ENCODE measurements at places on chromosomes 16 and 17.

DNA sequence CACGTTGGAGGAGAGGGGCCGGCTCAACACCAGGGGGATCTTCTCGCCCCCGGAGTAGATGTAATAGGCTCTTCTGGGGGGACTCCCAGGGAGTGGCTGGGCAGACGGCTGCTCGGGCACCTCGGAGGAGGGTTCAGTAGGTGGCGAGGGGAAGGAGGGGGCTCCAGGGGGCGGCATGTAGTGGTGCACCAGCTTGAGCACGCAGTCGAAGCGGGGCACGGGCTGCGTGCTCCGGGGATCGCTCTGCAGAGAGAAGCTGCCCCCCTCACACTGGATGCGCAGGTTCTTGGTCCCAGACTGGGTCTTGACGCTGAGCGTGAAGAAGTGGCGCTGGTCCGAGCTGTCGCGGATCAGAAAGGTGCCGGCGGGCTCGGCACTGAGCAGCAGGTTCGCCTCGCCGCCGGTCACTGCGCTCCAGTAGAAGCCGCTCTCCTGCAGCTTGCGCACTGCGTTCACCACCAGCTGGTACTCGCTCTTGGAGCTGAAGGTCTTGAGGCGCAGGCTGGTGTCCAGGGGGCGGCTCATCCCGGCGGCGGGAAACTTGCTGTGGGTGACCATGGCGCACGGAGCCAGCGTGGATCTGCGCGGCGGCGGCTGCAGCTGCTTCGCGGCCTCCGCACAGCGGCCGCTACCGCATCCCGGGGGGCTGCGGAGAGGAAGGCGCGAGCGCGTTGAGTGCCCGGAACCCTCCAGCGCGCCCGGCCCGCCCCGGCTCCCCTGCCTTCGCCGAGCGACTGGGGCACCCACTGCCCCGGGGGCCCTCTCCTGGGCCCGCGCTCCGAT, 1.1 kb downstream of the SOCS3 start:
- no peak for DNase-seq

- DNase-seq: no peak
These were observed 354.8 kb downstream of the SEC14L1 start for GRCh38 chr17:77495575-77495974.

- no peak for DNase-seq
These were observed 190.9 kb upstream of the CDH5 start for GRCh38 chr16:66175636-66176035.

DNA sequence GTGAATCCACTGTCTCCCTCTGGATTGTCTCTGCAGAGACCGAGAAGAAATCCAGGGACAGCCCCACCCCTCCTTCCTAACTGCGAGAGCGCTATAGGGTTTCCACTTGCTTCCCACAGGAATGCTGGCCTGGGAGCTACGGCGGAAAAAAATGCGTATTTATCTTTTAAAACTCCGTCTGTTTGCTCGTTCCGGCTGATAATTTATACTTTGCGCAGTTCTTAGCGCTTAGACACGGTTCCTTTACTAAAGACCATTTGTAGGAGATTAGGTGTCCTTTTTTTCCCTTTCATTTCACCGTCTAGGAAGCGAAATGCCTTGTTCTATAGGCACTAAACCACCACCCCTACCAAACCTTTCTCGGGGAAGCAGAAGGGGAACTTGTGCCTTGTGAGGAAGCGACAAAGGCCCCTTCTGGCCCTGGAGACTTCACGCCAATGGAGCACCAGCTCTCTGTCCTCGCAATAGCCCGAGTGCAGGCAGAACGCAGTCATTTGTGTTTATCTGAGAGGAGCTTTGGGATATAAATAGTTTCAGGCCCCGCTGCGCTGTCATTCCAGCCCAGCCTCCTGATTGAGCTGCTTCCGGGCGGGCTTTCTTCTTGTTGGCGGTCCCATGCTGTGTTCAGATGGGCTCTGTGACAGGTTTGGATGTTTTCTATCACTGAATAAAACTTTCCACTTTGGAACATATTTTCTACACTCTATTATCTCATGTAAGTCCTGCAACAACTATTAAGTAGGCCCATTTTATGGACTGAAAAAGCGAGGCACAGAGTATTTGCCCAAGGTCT, 791 bp upstream of the SUPT4H1 start:
- DNase-seq: peak; percentile 17

DNA sequence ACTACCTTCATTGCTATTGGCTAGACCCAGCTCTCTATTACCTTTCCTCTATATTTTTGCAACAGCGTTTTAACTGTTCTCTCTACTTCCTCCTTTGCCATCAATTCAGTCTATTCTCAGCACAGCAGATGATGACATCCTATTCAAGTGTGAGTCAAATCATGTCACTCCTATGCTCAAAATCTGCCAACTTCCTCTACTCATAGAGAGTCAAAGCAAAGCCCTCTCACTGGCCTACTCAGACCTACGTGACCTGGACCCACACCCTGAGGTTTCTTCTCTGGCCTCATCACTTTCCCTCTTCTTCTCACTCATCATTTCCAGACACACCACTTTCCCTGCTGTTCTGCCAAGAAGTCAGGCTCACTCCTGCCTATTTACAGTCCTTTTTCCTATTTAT, 289.0 kb upstream of the AXIN2 start:
- DNase-seq: no peak

DNA sequence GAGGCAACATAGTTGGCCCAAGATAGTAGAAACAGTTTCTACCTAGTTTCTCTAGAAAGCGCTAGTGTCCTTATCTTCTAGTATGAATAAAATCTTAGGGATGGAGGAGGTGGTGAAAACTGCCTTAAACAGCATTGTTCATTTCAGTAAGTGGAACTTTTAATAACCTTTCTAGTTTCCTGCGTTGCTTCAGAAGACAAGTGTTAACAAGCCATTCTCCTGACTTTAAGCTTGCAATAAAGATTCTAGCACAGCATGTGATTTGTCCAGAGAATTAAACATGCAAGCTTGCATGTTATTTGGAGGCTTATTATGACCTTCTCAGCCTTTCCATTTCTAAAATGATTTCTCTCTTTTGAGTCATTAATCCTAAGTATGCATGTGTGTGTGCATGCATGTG, 72.3 kb downstream of the TANGO6 start:
- no peak for DNase-seq

DNA sequence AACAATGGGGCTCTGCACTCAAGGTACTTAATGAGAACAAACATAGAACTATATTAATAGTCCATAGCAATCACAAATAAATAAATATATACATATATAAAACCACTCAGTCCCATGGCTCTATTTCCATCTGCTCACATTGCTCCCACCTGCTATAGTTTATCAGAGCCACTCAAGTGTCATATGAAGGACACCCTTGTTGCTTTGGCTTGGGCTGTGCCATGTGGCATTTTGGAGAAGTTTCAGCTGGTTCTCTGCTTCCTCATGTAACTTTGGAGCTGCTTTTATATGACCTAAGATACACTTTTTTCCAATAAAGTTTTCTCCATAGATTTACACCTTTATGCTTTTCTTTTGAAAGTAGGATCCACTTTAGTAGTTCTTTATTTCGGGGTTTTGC, 126.4 kb downstream of the KCNJ2 start:
- DNase-seq: no peak

DNA sequence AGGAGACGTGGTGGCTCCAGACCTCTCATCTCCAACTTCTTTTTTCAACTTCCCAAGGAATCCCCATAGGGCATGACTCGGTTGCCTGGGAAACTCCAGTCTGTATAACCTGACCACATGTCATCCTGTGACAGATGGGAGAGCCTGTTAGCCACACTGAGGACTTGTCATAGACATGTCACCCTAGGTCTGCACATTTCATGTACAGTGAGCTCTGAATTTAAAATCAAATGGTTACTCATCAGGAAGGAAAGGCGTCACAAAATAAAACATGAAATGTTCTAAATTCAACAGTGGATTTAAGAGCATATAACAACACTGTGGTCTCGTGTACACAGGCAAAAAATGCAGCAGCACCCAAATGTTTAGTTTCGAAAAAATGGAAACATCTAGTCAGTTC, 22.2 kb upstream of the ADAMTS18 start:
- DNase-seq: no peak

GRCh38 chr17:20230924-20231323, 221.8 kb downstream of the SPECC1 start:
- no peak for DNase-seq

DNA sequence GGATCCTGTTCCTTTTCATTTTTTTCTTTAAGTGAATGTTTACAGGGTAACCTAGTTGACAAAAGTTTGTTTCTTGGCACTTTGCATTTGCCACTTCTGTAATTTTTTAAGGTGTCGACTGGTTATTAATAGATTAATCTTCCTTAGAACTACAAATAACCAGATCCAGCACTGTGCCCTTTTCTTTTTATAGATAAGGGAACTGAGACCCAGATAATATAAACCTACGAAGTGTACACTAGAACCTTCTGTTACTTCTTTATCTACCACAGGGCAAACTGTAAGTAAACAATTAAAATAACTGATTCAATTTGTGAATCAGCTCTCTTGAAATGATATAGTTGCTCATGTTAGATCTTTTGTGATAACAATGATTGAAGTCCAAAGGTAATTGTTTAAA, 55.4 kb downstream of the NLK start:
- no peak for DNase-seq

DNA sequence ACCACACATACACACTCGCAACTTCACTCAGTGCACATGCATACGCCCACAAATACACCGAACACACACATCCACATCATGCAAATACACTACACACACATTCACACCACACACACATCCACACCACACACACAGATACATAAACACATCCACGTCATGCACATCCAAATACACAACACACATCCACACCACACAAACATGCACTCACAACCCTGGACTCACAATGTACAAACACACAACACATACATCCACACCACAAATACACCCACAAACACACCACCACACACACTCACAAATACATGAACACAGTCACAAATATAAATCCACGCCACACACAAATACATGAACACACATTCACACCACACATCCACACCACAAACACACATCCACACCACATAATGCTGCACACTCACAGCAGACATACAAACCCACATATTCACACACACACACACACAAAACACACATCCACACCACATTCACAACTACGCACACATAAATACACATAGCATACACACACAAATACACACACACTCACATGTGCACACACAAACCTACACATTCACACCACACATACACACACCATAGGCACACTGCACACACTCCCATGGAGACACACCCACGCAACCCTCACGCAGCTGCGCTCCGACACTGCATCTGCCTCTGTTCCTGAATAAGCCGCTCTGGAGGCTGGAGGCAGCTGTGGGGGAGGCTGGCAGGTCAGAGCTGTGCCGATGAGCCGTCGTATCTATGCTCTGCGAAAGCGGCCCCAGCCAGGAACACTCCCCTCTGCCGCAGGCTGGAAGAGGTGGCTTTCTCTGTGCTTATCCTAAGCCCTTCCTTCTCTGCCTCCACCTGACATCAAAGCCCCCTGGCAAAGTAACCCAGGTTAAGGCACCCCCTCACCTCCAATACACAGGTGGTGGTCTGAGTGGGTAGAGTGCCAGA, 141.8 kb downstream of the GRIN2A start:
- no peak for DNase-seq

DNA sequence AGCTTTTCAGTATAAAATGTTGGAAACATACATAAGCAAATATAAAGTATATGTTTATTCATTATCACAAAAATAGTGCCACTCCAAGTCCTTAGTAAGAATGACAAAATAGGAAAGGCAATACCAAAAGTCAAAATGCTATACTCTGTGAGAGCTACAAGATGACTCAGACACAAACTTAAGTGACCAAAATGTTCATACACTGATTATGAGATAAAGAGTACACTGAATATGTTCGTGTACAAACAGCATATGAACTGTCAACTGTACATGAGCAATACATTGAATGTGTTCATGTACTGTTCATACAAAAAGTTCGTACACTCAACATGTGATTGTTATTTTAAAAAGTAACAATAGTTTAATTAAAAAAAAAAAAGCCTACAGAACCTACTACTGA, 103.3 kb downstream of the CA4 start:
- no peak for DNase-seq

DNA sequence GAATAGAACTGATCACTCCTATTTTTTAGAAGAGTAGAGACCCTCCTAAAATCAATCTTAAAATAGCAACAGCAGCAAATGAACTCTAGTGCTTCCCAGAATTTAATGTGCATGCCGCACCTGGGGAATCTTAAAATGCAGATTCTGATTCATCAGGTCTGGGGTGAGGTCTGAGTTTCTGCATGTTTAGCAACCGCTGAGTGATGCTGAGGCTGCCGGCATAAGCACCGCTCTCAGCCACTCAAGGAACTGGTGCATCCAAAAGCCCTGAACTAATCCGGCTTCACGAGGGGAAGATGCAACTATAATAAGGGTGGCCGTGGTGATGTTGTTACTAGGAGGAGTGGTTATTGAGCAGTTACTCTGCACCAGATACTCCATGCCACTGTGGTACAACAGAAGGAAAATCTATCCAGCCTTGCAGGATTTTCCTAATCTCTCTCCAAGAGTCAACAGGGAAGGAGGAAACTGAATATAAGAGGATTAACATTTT, 19.7 kb downstream of the SDK2 start:
- DNase-seq: no peak
